ENCODE measurements at places on chromosomes 1 and 21.

DNA sequence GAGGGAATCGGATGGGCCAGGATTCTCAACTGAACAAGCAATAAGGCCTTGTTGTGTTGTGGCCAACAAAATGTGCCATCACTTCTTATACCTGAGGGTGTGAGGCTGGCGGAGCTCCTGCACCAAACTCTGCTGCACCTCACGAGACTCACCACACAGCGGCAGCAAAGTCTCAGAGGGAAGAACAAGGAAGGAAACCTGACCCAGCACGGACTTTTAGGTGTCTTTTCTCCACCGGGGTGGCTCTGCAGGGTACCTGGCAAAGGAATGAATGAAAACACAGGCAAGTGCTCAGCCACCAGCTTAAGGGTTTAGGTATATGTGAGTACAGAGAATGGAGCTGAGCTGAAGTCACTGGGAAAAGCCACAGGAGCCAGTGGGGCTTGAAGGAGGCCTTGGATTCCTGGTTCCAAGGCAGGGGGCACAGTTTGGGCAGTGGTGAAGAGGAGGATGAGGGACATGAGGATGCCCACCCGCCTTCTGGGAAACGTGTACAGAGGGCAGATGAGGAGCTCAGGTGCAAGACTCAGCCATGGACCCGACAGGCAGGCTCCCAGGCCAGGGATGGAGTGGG, 31.1 kb upstream of the HSD3B1 start:
- peak; percentile 42 for DNase-seq

DNA sequence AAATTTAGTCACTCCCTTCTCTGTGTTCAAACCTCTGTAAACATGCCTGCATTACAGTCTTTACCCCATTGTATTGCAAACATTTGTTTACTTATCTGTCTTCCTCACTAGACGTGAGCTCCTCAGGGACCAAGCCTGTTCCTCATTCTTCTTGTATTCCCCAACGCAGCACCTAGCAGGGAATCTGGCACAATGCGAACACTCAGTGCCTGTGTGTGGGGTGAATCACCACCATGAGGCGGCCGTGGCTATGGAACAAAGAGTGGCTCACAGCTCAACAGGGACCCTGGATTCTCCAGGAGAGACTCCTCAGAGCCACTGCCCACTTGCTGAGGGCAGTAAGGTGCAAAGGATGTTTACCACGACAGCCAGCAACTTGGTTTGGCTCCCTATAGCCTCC, 95.9 kb downstream of the DDX20 start:
- DNase-seq: no peak

- no peak for DNase-seq
These were observed 132.8 kb downstream of the CLIC6 start for GRCh38 chr21:34801519-34802132.

DNA sequence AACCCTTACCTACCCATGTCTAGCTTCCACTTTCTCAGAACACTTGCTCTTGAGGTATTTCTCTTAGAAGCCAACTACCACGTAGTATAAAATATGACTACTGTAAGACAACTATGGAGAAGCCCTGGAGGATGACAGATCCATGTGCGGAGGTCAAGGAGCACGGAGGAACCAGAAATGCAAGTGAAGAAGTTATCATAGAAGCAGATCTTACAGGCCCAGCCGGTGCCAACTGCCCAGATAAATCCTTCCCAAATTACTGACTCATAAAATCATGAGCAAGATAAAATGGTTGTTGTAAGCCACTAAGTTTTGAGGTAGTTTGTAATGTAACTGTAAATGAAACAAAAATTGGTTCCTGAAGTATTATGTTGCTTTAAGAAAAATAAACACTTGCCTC, 12.6 kb downstream of the GTF2B start:
- DNase-seq: no peak

- DNase-seq: no peak
These were observed 5.0 kb downstream of the ADAMTS1 start for GRCh38 chr21:26840201-26840600.

DNA sequence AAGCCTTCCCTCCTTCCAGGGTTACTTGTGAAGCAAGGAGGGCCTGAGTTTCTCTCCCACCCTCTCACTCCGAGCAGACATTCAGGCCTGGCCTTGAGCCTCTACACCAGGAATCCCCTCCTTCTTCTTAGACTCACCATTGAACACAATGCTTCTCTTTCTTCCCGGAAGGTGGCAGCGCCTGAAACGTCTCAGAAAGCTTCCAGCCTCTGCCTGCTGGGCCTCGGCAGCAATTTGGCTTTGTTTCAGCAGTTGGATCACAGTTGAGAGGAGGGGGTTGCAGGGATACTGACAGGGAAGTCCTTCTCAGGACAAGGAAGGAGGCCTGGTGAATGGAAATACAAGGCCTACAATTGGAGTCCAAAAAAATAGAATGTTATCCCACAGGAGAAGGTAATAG, 6.3 kb downstream of the CLDN8 start:
- no peak for DNase-seq

DNA sequence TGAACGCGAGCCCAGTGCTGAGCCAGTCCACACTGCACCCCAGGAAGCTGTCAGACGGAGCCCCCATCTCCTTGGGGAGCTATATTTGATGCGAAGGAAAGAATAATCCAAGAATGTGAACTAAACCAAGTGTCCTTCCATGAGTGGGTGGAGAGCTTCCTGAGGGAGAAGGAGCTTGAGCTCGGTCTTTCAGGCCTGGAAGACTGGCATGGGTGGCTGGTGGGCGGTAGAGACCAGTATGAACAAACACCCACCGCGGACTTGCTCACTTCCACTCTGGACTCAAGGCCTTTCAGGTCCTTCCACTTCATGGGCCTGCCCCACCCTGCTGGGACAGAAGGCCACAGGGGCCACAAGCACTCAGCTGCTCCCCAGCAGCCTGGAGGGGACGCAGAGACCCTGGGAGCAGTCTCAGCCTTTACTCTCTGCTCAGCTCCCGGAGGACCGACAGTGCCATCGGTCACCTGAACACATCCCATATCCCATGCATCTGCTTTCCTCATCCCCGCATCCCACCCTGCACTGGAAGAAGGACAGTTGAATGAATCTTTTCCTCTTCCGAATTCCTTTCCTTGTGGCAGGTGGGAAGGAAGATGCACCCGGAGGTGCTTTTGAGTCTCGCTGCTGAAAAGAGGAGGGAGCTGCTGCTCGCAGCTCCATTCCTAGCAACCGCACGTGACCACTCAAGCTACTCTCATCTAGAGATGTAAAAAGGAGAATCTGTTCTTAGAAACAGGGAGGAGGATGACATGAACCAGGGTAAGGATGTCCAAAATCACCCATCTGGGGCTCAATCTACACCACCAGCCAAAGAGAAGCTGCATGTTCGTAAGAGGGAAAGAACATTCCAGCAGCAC, 92.3 kb downstream of the PGBD5 start:
- no peak for DNase-seq
